ENCODE measurements at places on chromosomes 3 and 15.

DNA sequence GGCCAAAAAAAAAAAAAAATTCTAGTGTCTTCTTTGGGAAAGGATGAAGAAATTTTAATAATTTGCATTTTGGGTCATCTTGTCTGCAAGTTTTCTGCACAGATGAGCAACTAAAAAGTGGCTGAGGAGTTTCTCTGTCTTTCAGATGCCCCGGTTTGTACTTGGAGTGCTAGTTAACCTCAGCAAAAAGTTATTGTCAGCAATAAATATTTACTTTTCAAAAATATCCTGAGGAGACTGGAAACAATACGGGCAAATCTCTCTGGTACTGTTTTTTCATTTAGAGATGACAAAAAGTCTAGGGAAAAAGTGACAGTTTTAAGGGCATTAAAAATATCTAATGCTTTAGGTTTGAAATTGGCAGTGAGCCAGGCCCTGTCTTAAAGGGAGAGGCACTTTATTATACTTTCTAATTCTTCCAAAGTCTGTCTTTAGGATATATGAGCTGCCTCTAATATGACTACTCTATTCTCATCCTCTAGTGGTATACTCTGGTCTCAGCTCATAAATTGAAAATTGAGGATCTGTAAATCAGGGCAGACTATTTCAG is 436.0 kb upstream of the NR2F2 start:
- no peaks in the 10 kb centered on the region for H3K4me1 ChIP-seq
- H3K27me3 ChIP-seq = no peaks in the 10 kb centered on the region
- no peak overlapping the region for H3K4me3 ChIP-seq
- H3K36me3 ChIP-seq = no peaks in the 10 kb centered on the region
- peak; percentile 9 for DNase-seq

GRCh38 chr15:75430259-75430658 is 21.2 kb downstream of the SIN3A start:
- H3K27ac ChIP-seq = no peak overlapping the region
- no peaks in the 10 kb centered on the region for H3K27me3 ChIP-seq
- DNase-seq = no peak
- no peaks in the 10 kb centered on the region for H3K4me1 ChIP-seq
- no peak overlapping the region for H3K4me3 ChIP-seq

GRCh38 chr3:155330370-155330769 is 36.9 kb upstream of the STRIT1 start:
- no peak overlapping the region for H3K27ac ChIP-seq
- DNase-seq = no peak
- no peaks in the 10 kb centered on the region for H3K36me3 ChIP-seq
- no peaks in the 10 kb centered on the region for H3K4me1 ChIP-seq
- H3K4me3 ChIP-seq = no peak overlapping the region
- H3K27me3 ChIP-seq = no peaks in the 10 kb centered on the region

GRCh38 chr15:40066589-40066988 is 27.6 kb upstream of the SRP14 start:
- H3K27me3 ChIP-seq = no peaks in the 10 kb centered on the region
- peaks cover 62% of the 10 kb centered on the region for H3K4me1 ChIP-seq
- H3K36me3 ChIP-seq = no peaks in the 10 kb centered on the region
- DNase-seq = peak; percentile 19

Data from PC-3 (cell line).